MG63 (cell line): ENCODE measurements at places on chromosomes 16 and 17. TPM values are rescaled to one million over a fixed set of nuclear protein-coding genes. Genes with fewer than 3 reads are reported as not detected.

CLEC10A gene
- not detected in 2 replicates for total RNA-seq

FTSJ3 gene
- 33.3 and 58.6 TPM in 2 replicates for total RNA-seq

OR1A1 gene
- total RNA-seq, result not detected in 2 replicates

ITGA3 gene
- total RNA-seq, result 162 and 248 TPM in 2 replicates

CDH3 gene
- not detected in 2 replicates for total RNA-seq

SHCBP1 gene
- total RNA-seq, result 58.3 and 92.9 TPM in 2 replicates

KCNG4 gene
- not detected in 2 replicates for total RNA-seq

NPTX1 gene
- total RNA-seq, result 0.91 TPM in 1 of 2 replicates, not detected in the other

C17orf107 gene
- total RNA-seq, result 0.16 and 0.94 TPM in 2 replicates

LUC7L gene
- 45.1 and 58.4 TPM in 2 replicates for total RNA-seq

RFWD3 gene
- total RNA-seq, result 17.4 and 20.2 TPM in 2 replicates

SMIM22 gene
- total RNA-seq, result not detected in 2 replicates

KRT34 gene
- total RNA-seq, result 0.49 TPM in 1 of 2 replicates, not detected in the other

ST6GALNAC2 gene
- total RNA-seq, result 0.15 and 0.30 TPM in 2 replicates

LRRC36 gene
- total RNA-seq, result 0.33 and 0.39 TPM in 2 replicates

ADAP2 gene
- 1.4 TPM in 1 of 2 replicates, not detected in the other for total RNA-seq
